Activated CD4-positive, alpha-beta T cell treated with anti-CD3 and anti-CD28 coated beads, Interleukin-2, amount 50 U/mL, for 48 hours (primary cell): ENCODE measurements at places on chromosomes 7 and 10.

- no peak for DNase-seq
Measured at GRCh38 chr7:78326876-78327275, 528.3 kb downstream of the PHTF2 start.

- DNase-seq = no peak
Measured at GRCh38 chr7:94247970-94248369, 146.7 kb upstream of the COL1A2 start.

- DNase-seq = no peak
Measured at GRCh38 chr7:107078517-107078966, 34.0 kb downstream of the PRKAR2B start.

DNA sequence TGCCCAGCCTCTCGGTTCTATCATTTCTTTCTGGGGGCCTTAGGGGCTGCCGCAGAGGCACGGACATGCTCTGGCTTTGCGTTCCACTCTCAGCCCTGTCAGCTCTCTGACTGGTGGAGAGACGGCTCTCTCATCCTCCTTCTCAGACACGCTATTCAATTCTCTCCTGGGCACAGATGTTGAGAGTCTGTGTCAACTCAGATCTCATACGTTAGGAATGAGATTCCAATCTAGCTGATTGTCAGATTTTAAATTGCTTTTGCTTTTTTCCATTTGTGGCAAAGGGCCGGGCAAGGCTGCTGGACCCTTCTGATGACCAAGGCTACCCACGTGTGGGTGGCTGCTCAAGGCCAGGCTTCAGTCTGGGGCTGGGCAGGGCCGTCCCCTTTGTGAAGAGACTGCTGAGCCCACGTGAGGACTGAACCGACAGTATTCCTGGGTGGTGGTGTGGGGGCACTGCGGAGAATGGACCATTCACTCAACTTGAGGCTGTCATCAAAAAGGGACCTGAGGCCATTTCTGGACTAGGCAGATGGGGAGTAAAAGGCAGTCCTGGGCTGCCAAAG is 71.5 kb downstream of the CLEC2L start:
- DNase-seq = no peak

DNA sequence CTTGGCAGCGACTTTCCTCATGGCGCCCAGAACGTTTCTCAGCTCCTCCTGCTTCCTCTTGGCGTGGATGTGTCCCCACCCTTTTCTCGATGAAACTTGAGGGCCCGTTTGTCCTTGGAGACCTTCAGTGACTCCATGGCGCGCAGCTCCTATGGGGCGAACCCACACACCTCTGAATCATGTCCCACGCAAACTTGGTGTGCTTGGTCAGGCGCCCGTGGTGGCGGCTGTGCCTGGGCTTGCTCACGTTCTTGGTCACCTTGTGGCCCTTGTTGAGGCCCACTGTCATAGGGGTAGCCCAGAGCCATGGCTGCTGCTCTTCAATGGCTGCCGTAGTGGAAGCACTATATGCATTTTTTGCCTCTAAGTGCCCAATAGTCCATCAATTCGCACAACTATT is 117.5 kb upstream of the FOXP2 start:
- no peak for DNase-seq

DNA sequence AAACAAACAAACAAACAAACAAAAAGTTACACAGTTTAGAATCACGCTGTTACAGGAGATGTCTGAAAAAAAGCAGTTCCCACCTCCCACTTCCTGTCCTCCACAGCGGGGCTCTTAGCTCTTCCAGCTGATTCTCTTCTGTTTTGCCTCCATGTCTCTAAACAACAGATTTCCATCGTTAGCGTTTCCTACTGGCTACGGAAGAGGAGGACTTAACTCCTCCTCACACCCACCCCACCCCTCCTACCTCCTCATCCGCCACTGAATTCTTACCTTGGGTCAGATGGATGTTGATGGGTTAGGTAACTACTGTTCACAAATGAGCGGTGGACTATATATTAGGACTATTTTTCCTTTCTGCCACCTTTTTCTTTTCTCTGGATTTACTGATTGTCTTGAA is 36.8 kb upstream of the NUB1 start:
- no peak for DNase-seq

- DNase-seq = no peak
Measured at GRCh38 chr7:46626261-46626660, 705.2 kb upstream of the IGFBP3 start.

DNA sequence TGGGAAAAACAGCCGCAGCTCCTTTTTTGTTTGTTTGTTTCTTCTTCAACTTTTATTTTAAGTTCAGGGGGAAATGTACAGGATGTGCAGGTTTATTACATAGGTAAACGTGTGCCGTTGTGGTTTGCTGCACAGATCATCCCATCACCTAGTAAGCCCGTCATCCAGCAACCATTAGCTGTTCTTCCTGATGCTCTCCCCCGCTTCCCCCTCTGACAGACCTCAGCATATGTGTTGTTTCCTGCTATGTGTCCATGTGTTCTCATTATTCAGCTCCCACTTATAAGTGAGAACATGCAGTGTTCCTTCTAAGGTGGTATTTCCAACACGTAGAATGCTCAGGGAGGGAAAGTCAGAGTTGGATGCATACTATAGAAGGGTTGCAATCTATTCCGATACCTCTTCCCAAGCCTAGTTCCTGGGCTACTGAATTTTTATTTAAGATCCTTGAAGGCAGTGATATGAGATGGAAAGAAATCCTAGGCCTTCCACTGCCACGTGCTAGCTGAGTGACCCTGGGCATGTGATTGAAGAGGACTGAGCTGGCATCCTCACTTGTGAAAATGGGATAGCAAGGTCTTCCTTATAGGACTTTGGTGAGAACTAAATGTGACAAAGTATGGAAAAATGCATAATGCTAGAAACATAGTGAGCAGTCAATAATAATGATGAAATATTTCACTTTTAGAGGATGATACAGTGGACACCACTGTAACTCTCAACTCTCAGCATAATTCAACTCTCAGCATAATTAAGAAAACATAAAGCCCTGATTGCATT is 278.5 kb downstream of the REEP3 start:
- no peak for DNase-seq

DNA sequence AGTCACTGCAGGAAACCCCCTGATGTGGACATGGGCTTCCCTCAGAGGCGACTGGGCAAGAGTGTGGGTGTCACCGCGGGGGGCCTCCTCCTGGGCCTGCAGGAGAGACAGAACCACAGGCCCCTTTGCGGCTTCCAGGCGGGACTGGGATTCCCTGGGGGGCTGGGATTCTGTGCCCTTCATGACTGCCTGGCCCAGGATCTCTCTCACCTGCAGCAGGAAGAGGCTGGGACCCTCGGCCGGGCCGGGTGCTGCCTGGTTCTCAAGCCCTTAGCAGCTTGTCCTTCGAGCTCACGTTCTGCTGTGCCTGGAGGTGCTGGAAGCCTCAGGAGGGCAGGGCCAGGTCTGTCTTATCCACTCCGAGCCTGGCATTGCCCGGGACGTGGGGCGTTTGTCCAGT is 11.8 kb downstream of the SUN1 start:
- no peak for DNase-seq

DNA sequence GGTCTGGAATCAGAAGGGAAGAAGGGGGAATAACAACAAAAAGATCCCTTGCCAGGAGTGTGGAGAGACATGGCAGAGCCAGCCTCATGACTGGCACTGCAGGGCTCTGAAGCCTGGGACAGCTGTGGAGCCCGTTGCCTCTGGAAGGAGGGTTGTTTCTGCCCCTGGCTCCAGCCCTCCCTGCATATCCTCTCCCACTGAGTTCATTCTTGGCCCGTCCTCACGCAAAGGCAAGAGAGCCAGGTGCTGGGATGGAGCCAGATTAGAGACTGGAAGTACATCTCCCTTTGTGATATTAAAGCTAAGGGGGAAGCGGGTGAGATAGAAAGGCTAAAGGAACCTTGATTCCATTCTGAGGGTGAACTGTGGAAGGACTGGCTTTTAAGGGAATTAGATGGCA is 141.5 kb upstream of the NPVF start:
- DNase-seq = no peak

DNA sequence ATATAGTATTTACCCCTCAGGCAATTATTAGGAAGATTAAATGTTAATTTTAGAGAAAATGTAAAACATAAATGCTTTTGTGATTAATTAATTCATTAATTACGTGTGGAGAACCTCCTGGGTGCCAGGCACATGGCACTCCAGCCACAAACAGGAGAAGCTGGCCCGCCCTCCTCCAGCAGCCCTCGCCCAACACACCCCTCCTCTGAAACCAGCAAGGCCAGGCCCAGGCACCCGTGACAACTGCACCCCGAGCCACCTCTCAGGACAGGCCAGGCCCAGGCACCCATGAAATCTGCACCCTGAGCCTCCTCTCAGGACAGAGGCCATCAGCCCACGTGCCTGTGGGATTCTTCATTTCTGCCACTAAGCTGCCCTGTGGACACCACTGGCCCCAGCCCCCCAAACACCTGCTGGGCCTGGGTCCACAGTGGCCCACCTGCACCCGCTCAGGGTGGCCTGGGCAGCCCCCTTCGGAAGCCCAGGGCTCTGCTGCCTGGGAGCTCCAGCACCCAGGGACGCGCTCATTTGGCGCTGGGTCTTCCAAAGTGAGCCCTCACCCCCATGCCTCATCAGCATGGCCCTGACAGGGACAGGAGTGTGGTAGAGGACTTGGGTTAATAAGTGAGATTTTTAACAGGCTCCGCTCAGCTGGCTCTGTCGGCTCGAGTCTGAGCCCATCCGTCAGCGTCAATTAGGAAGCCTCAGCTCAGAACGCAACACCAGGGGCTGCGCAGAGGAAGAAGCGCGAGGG is 482.1 kb downstream of the DNAJB6 start:
- no peak for DNase-seq

DNA sequence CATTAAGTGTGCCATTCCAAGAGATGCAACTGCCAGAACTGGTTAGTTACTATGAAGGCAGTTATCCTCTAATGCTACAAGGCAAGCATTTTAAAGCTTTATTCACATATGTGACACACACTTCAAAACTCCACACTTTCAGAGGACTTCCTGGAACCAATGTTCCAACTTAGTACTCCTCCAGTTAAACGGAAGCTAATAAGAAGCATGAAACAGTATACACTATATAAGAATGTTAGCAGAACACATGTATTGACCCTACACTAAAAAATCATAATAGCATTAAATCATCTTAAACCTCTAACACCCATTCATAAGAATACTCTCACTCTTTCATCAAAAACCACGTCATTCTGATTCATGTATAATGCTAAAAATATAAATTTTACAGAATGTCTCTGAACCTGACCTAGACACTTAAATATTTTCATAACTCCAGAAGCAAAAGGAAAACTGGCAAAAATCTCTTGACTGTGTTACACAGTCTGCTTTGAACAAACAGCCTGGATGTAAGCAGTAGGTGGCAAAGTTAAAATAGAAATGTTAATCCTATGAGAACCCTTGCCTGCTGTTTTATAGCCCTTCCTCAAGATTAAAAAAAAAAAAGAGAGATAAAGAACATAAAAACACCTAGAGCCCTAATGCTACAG is 135.0 kb downstream of the SEMA3C start:
- no peak for DNase-seq

GRCh38 chr7:80187279-80187678 is 52.6 kb downstream of the GNAI1 start:
- no peak for DNase-seq
